Hepatic stellate cell (primary cell): ENCODE measurements at places on chromosomes 1 and 21.

DNA sequence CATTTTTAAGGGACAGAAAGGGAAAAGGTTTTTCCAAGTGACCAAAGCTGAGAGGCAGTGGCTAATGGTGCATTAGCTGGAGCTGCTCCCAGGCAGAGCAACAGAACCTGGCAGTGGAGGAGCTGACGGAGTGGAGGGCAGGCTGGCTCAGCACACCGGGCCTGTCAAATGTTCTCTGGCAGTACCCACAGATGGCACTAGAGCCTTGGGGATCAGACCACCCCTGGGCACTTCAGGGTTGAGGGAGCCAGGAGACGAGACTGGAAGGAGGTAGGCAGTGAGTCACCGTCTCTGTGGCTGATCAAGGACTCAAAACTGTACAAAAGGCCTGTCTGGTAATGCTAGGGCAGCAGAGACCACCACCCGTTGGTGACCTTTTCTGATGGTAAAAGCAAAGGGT, 121.7 kb upstream of the KIAA0040 start:
- DNase-seq = no peak

DNA sequence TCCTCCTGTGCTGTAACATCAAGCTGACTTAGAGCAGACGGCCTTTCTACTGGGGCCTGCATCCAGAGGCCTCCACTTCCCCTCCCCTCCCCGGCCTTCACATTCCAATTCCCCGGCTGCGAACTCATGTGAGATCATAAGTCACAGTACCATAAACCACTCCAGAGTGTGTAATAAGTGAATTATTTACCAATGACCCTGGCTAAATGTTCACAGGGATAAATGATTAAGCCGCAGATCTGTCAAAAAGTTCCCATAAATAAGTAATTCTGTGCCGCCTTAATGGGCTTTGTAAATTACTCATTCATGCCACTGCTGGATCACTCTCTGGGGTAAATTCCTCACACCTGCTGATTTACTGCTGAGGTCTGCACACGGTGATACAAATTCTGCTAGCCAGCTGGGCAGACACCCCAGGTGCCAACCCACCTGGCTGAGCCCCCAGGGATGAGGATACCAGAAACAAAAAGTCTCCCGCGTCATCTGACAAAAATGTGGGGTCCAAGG, 27.4 kb upstream of the KIRREL1 start:
- no peak for DNase-seq

DNA sequence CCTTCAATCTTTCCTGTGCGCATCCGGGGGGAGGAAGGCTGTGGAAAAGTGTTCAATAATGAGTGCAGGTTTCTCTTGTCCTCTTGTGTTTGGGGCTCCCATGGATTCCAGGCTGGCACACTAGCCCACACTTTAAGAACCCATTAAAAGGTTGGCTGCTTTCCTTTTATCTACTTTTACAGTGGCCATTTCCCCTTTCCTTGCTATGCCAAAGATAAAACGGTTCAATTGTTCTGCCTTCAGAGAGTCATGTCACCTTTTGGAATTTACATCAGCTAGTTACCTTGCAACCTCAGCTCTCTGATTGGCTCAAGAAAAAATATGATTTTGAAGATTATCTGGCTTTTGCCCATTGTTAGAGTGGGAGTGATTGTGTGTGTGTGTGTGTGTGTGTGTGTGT, 182.3 kb downstream of the SDCCAG8 start:
- DNase-seq = no peak

- no peak for DNase-seq
These were observed 30.9 kb downstream of the GPR137B start for GRCh38 chr1:236173174-236173767.

DNA sequence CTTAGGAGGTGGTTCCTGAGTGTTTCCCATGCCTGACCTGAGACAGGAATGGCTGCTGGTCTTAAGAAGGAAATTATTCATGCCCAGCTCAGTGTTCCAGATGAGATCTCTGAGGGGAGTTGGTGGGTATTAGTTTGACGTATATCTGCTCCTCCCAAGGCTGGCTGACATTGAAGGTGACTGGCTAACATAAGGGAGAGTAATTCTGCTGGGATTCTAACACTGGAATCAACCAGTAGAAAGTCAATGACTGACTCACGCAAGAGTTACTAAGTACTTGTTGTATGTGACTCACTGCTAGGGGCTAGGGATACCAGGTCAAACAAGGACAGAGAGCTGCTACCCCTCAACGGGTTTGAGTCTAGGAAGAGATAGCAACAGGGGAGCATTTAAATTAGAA, 177.3 kb downstream of the CACNA1E start:
- no peak for DNase-seq

DNA sequence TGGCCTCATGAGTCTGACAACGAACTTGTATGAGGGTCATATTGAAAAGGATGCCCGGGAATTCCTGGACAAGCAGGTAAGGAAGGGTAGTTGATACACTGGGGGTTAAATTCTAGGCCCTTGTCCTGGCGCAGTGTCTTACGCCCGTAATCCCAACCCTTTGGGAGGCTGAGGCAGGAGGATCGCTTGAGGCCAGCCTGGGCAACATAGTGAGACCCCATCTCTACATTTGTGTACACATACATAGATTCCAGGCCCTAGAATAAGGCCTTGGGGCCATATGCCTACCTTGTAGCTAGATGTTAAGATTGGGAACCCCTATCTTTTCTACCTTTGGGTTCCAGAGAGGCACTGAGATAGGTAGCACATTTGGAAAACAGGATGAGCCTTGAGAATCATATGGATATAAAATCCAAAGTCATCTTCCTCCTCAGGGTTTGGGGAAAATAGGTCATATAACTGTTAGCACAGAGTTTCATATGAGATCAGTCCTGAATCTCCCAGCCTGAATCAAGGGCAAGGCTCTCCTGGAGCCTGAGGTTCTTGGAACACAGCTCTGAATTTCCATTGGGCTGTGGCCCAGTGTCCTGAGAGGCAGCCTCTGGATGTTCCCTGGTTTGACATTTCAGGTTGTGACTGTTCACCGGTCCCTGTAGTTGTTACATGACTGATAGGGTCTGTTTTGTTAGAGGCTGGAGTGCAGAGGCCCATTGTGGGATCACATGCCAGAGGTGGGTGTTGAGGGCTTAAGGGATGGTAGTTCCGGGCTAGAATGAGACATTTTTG, 104.4 kb downstream of the PIK3R3 start:
- no peak for DNase-seq

GRCh38 chr1:19087017-19087736, 122.9 kb downstream of the UBR4 start:
- DNase-seq = no peak

- no peak for DNase-seq
These were observed 9.9 kb downstream of the CHTOP start for GRCh38 chr1:153643816-153644215.

GRCh38 chr1:202568410-202568809, 141.8 kb downstream of the SYT2 start:
- no peak for DNase-seq
